ENCODE measurements at places on chromosomes 4 and X.

DNA sequence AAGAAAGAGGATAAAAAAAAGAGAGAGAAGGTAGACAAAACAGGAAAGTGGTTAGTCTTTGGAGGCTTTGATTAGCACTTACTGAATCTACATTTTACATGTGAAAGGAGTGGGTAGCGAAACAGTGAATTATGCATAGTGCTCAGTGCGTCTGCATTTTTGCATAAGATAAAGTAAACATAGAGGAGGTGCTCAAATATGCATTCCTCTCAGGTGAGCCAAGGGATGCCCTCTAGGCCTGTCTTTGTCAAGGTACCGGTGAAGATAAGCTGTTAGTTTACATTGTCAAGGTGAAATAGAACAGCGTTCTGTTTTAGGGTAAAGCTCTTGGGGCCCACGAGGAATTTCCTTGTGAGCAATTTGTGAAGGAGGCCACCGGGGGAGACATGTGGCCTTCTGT lies 260.6 kb downstream of the TRIML1 start:
- no peak for DNase-seq

GRCh38 chrX:17750436-17750835 lies 13.1 kb downstream of the SCML1 start:
- DNase-seq = no peak

- DNase-seq = no peak
Measured at GRCh38 chr4:93414041-93414550, 414.5 kb upstream of the ATOH1 start.

DNA sequence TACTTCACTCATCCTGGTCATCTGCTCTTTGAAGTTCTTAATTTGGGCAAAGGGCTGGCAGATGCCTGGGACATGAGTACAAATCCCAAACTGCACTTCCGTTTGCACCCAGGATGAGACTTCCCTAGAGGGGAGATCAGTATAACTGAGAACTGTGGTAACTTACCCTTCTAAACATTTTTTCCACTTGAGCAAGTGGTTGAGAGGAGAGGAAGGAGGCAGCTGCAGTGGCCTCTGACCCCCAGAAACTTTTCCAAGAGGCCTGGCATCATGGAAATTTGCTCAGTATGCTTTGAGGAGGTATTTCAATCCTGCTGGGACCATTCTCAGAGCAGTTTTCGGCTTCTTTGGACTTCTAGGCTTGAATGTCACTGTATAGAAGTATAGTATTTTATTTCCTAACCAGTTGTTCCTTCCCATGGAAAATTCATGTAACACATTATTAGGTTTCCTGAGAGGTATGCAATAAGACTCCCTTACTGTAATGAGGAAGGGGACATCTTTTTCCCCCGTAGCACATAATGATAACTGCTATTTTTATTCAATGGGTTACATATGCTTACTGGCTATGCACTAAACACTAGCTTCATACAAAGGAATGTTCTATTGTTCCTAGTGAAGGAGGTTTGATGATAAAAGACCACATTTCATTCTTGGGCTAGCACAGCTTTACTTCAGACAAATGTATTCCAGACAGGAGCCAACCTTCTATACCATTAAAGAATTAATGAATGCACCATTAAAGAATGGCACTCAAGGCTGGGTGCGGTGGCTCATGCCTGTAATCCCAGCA lies 129.3 kb downstream of the SHROOM3 start:
- no peak for DNase-seq

GRCh38 chr4:146472404-146472803 lies 49.3 kb downstream of the SLC10A7 start:
- no peak for DNase-seq

- DNase-seq = no peak
Measured at GRCh38 chr4:169976951-169977350, 49.2 kb downstream of the MFAP3L start.

DNA sequence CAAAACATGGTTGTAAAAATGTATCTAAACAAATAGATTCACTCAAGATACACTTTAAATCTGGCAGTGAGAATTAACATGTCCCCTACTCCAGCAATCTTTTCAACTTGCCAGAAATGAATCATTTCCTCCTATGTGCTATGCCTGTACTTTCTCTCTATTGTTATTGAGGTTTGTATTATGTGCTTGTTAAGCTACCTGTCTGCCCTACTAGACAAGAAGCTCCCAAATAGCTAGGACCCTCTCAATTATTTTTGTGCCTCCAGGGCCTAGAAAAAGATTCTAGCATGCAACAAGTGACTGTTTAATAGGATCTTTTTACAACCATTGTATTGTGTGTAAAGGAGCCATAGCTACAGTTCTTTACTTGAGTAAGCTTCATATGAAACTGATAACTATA lies 3.5 kb upstream of the SAP30 start:
- DNase-seq = no peak

DNA sequence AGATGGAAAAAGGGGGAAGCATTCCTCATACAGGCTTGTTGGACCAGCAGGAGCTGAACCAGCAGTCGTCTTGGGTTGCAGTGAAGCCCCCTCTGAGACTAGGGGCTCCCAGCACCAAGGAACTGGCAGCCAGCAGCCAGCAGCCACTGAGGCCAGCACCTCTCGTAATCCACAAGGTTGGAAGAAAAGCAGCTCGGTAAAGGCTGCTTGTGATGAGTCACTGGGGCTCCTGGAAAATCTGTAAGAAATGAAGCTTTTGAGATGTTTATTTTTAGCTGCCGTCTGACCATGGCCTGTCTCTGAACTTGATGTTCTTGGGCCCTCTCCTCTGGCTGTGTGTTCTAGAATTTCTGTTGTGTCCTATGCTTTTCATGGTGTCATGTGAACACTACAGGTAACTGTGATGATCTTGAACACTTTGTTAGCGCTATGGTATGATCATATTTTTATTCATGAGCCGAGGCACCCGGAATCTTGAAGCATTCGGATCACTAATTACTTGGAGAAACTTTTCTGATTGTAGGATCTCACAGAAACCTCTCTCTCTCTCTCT lies 18.6 kb downstream of the CLCN4 start:
- no peak for DNase-seq

DNA sequence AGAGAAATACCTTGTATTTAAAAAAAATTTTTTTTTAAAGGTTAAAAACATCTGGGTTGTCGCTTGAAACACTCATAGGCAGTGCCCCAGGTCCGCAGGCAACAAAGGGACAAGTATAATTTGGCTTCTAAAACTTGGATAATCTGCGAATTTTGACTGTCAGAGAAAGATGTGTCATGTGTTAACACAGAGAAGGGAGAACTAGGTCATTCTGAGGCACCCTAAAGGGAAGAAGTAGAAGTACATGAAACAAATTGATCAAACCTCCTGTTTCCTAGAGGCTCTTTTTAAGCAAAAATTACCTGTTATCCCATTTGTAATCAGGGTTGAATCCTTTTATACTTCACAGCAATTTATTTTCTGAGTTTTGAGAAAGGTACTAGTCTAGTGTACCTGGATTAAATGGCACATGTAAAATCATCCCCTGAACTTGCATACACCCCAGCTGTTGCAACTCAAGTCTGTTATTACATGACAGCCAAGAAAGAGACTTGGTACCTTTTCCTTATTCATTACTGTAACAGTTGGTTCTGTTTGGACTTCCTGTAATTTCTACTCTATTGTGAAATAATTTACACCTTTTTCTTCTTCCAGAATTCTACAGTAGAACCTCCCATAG lies 1.7 kb downstream of the SRD5A3 start:
- no peak for DNase-seq

- no peak for DNase-seq
Measured at GRCh38 chr4:37821953-37822605, 4.4 kb upstream of the PGM2 start.

DNA sequence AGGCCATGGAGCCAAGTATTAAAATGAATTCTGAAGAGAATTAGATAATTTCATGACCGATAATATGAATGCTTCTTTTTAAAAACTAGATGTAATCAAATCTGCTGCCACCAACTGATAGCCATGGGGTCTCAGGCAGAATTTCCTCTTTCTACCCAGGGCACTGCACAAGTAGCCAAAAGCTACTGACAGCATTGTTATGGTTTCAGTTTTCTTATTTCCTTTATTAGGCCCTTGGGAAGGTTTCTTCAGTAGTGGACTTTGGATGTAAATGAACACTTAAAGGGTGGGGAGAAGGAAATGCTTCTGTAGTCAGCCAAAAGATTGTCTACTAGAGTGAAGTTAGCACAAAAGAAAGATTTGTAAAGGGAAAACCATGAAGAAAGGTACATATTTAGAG lies 686.0 kb downstream of the ADGRL3 start:
- no peak for DNase-seq

- no peak for DNase-seq
Measured at GRCh38 chrX:49191574-49192011, 5.4 kb upstream of the PRICKLE3 start.

DNA sequence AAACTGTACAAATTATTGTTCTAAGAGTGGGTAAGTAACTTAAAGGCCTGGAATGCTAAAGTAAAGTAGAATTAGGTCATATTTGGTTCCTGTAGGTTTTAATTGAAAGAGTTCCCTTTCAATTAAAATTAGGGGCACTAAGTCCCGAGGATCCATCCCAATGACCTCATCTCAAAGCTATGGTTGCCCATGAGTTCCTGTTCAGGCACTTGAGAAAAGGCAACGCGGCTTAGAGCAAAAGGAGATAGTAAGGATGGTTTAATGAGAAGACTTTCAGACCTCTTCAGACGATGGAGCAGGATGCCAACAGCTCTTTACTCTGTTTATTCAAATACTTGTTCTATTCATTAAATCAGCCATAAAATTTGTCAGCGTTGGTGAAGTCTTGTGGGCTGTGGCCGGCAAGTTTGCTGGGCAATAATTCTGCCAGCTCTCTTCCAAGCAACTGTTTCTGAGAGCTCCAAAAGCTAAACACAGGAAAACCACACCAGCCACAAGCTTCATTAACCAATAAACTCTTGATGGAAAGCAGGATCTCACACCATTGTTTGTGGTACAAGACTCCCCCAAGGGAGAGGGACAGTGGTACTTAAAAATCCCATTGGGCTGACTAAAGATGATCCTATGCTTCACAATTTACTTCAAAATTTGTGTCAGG lies 167.4 kb downstream of the COL4A6 start:
- DNase-seq = no peak

GRCh38 chrX:20267931-20268701 lies 1.4 kb upstream of the RPS6KA3 start:
- no peak for DNase-seq
